ENCODE measurements at places on chromosomes 4 and X.

DNA sequence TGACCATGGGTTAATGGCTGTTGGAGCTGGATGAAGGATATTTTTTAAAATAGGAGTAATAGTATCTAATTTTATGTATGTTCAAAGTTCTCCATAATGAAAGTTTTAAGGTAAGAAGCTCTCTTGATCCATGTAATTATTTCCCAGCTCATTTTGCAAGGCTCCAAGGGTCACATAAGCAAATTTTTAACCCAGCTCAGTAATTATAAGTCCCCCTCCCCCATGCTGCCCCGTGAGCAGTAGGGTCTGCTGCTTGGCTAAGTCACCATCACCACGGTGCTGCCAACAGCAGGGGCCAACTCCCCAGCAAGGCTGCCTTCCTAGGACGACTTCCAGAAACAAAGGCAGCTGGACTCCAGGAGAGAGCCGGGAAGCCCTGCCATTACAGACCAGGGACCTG is 340.0 kb downstream of the FBXW7 start:
- no peak for DNase-seq

- no peak for DNase-seq
Measured at GRCh38 chr4:3091464-3091863, 17.0 kb downstream of the HTT start.

GRCh38 chr4:68152411-68152810 is 22.7 kb upstream of the TMPRSS11F start:
- DNase-seq: no peak

- no peak for DNase-seq
Measured at GRCh38 chr4:15063341-15063740, 61.1 kb downstream of the CPEB2 start.

DNA sequence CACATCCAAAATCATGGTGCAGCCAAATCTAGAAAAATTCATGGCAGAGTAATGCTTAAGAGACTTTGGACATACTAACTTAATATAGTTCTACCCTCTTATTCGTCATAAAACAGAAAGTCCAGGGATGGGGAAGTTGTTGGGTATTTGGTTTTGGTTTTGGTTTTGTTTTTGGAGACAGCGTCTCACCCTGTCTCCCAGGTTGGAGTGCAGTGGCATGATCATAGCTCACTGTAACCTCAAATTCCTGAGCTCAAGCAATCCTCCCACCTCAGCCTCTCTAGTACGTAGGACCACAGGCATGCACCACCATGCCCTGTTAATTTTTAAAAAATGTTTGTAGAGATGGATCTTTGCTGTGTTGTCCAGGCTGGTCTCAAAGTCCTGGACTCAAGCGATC is 271.8 kb upstream of the TENM3 start:
- DNase-seq: no peak

DNA sequence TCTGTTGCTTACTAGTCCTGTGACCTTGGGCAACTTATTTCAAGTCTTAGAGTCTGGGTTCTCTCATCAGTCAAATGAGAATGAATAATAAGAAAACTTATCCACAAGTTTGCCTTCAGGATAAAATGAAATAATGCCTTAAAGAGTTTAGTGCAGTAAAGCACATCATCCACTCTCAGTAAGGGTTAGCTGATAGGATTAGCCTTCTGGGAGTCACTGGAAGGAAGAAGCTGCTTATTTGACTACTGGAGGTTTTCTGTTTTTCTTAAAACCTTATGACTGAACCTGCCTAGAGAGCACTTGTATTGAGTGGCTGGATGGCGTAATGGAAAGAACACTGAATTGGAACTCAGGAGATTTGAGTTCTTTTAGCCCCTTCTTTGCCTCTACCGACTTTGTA is 1.8 kb downstream of the RNF128 start:
- no peak for DNase-seq

DNA sequence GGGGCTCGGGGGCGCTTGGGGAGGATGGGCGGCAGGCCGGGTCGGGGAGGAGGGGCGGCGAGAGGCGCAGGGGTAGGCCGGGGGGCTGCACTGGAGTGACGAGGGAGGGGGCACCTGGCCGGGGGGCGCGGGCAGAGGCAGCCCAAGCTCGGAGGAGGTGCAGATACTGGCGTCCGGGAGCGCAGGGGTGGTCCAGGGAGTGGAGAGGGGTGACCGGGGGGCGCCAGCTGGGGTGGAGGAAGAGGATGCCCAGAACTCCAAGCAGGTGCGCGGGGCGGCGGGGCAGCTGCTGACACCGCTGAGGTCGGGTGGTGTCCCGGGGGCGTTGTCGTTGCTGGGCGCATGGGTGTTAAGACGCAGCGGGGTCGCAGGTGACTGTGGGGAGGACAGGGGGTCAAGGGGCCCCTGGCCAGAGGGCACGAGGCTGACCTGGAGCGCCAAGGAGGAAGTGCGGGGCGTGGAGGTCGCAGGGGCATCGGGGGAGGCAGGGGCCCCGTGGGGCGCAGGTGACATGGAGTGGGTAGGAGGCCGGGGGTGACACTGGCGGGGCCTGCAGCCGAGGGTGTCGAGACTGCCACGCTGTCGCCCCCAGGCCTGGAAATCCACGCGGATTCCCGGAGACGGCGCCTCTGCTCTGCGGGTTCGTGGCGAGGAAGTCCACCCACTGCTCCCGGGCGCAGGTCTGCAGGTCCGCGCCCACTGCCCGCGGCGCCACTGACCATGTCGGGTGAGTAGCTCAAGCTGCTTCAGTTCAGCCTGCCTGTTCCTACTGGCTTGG is 928 bp downstream of the GYG2 start:
- DNase-seq: no peak

DNA sequence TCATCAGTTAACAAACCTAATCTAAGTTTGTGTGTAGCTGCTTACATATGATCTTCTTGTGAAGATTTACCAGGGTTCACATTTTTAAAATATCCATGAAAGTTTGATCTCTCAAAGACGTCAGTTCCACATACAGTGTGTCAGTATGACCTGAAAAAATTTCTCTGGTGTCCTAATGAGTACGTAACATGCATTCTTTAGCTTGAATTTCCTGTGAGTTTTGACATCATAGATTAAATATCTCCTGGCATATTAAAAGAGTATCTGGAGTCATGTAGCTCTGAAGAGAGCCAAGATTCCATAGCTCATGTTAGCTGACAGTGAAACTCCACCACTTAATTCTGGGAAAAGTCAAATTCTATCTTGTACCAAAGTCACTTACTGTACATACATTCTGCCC is 43.9 kb upstream of the PDLIM5 start:
- DNase-seq: no peak

DNA sequence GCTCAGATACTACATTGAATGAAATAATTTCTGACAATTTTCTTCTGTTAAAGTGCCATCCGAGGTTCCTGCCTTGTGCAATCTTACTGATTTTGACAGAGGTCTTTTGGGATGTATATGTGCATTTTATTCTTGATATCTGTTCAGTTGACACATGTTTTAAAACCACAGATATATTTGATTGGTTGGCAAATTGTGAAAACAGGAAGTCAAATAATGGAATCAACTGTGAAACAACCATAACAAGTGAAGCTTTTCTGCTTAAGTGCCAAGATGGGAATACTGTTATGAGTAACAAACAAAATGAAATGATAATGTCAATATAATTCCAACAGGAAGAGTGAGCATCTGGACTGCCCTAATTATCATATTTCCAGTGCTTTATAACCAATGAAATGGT is 84.9 kb upstream of the TET2 start:
- DNase-seq: no peak

Data from activated gamma-delta T cell treated with anti-CD3 and anti-CD28 coated beads, Interleukin-2, amount 50 U/mL, for 16 hours (primary cell).